ENCODE measurements at places on chromosomes 4 and X.
A peak's percentile ranks its signal among the peaks of the same experiment; 100 is the strongest.

DNA sequence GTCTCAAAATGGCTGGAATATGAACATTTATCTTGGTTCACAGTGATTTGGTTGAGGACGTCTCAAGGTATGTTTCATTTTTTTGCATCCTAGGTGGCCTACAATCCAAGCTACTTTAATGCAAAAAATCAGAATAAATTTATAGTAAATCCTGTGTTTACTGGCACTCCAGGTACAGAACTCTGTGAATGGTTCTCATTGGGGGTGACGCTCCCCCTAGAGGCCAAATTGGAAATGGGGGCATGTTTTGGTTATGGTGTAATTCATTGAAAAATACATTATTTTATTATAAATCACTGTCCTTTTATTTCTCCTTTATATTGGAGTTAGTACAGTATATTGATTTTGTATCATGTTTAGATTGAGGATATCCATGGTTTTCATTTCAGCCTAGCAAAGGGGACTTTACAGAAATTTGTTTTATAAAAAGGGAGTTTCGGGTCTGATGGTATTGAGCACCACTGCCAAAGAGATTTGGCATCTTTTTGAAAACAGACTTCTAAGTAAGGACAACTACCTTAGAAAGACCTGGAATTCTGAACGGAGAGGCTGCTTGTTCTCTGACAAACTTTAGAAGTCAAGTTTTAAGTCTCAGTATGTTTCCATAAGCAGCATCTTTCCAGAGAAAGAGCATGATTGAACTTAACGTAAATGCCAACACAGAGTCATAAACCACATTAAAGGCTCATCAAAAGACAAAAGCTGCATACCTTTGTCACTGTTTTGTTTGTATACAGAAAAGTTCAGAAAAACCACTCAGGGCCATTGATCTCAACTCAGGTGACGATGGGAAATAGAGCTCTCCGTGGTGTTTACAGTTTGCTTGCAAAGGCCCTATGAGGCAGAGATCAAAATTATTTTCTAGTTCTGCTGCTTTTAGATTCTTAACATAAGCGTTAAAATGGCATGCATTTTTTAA is 19.4 kb downstream of the MTM1 start:
- peak; percentile 32 for DNase-seq

DNA sequence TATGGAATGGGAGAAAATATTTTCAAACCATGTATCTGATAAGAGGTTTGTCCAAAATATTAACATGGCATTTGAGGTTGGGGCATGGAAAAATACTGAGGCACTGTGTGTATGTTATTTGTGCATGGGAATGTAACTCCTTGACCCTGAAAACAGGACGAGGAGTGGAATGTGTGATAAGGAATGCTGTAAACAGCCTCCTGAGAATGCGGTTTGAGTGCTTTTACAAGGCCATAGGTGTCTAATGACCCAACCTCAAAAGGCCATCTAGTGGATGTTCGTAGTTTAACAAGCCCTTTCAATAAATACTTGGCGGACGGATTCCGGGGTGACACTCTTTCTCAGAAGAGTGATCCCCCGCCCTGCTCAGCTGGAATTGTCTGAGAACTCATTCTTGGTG is 162.9 kb upstream of the USP9X start:
- DNase-seq: peak; percentile 9

GRCh38 chr4:95693594-95693993 is 144.8 kb upstream of the UNC5C start:
- peak; percentile 12 for DNase-seq

- no peak for DNase-seq
Observed at GRCh38 chrX:70504772-70505450, 60.3 kb downstream of the DLG3 start.

DNA sequence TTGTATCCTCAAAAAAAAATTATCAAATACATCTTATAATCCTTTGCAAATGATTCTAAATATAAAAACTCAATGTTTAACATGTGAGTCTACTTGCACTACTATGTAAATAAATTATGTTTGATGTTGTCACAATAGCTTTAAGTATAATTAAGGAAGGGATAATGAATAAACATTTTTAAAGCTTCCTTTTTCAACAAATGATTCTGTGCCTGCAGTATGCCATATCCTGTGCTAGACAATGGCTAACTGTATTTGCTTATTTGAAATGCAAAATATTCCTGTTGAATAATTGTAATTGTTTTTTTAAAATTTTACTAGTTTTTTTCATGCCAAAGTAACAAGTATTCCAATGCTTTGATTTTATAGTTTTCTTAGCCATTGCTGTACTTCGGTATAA is 59.0 kb upstream of the NDUFC1 start:
- no peak for DNase-seq

- no peak for DNase-seq
Observed at GRCh38 chr4:83831588-83831987, 295.7 kb downstream of the GPAT3 start.

DNA sequence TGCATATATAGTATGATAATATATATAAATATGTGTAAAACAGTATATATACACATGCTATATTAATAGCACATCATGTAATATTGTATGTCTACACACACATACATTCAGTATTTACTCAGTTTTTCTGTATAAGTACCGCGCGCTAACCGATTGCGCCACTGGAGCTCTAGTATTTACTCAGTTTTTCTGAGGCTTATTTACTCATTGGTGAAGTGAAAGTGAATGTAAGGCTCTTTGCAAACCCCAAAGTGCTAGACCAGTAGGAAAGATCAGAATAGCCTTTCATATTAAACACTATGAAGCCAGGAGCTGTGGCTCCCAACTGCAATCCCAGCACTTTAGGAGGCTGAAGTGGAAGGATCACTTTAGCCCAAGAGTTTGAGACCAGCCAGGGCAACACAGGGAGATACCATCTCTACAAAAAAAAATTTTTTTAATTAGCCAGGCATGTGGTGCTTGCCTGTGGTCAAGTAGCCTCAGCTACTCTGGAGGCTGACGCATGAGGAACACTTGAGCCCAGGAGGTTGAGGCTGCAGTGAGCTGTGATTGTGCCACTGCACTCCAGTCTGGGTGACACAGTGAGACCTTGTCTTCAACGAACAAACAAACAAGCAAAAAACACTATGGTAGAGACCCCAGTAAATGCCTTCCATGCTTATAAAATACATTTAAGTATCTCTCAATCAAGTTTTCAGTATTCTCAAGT is 125.8 kb downstream of the KIT start:
- DNase-seq: peak; percentile 29

- peak; percentile 10 for DNase-seq
Observed at GRCh38 chrX:52852110-52852860, 15.6 kb downstream of the XAGE3 start.

- DNase-seq: no peak
Observed at GRCh38 chrX:134780908-134781307, 122.6 kb upstream of the PLAC1 start.

GRCh38 chr4:86592553-86593249 is 1.4 kb upstream of the PTPN13 start:
- DNase-seq: peak; percentile 39

DNA sequence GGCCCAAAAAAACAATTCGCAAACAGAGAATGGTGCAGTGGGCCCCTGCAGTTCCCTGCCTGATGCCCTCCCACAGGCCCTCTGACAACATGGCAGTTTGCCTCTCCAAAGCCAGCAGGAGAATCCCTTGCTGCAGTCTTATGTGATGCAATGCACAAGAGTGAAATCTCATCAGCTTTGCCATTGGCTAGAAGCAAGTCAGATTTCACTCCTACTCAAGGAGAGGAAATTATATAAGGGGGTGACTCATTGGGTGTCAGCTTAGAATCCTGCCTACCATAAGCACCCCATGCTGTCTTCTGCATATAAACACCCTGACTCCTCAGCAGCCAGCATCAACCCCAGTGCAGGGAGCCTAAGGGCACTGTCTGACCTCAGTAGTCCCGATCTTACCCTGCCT is 157.3 kb upstream of the LDB2 start:
- DNase-seq: peak; percentile 70

DNA sequence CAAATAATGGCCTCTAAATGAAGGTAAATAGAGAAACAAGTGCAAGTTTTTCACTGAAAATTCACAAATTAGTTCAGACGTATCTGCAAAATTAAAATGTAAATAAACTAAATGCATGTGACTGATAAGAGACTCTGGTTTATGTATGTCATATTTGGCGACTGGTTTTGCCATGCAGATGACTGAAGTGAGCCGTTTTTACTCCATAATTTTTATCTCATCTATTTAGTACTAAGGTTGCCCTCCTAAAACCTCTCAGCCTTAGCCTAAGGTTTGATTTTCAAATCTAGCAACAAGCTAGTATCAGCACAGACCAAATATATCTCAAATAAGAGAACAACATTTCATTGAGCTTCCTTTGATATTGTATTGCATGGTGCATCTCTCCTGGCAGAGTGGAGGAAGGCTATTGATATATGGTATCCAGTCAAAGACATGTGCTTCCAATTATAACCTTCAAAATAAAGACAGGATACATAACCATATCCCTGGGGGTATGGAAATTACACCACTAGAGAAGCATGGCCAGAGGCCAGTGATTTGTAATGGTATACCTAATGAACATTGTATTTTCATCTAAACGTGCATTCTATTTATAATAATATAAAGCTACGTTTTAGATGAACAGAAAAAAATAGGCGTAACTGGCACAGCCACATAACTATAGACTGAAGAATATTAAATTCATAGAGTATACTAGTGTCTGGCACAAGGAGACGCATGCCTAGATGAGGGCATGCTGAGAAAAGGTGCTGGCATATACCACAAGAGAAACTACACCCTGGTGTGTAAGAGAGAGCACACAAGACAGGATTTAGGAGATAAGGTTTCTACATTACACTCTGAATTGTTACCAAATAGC is 392.6 kb upstream of the INTU start:
- peak; percentile 20 for DNase-seq

DNA sequence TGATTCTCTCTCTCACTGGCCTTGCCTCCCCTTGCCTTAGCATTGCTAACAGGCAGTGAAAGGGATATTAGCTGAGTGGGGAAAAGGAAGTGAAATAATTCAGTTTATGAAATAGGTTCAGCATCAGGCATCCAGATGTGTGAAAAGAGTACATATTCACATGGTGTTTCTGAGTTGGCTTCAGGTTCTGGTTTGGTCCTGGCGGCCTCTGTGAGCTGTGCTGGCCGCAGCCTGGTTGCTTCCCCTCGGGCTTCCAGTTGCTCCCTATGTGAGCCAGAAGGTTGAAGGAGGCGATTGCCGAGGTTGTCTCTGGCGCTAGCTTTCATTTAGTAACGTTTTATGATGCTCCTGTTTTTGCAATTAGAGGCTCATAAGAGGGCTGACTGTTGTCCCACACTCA is 99.1 kb upstream of the TLR2 start:
- no peak for DNase-seq

DNA sequence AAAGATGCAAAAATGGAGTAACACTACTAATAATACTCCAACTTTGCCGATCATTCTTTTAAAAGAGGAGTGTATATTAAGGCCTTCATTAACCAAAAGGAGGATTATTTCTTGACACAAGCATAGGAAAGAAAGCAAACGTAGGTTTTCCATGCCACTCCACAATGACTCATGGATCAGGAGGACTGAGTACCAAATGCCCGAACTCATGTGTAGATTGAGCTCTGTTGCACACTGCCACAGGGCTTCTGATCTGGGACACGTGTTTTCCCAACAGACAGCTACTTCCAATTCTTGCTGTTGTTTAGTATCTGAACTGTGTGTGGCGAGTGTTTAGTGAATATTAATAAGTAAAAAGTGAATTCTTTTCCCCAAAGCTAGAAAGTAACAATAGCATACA is 131.2 kb downstream of the LDB2 start:
- DNase-seq: no peak

DNA sequence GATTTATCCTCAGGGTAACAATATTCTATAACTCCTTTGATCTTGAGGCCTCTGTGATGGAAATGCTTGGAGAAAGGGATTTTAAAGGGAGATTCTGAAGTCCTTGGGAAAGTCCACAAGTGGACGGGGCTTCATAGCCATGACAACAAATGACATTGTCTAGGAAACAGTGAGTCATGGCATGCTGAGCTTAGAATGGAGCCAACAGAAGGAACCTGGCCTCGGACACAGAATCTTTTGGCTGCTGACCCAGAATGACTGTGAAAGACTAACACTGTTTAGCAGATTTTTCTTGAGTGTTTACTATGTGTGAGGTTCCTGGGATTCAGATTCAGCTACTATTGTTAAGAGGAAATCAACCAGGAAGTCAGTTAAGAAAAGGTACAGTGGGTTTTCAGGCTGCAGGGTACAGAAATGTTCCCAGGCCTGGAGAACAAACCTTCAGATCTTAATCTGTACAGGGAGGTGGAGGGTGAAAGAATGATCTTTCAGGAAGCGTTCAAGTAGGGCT is 18.1 kb upstream of the CXCL2 start:
- DNase-seq: peak; percentile 91

DNA sequence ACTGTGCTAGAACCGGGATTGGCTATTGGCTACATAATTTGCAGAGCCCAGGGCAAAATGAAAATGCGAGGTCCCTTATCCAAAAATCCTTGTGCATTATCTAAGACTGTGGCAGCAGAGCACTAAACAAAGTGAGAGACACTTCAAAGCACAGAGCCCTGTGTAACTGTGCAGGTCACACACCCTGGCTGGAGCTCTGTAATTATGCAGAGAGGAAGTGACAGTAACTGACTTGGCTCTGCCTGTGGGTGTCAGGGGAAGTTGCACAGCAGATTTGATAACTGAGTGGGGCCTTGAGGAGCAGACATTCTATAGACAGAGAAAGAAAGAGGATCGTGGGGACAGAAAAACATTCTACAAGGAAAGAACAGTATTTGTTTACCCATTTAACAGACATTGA is 173.5 kb upstream of the FMR1 start:
- no peak for DNase-seq

GRCh38 chr4:124279741-124280140 is 432.8 kb downstream of the ANKRD50 start:
- no peak for DNase-seq

- peak; percentile 18 for DNase-seq
Observed at GRCh38 chrX:121000589-121000988, 15.0 kb upstream of the CT47A1 start.

DNA sequence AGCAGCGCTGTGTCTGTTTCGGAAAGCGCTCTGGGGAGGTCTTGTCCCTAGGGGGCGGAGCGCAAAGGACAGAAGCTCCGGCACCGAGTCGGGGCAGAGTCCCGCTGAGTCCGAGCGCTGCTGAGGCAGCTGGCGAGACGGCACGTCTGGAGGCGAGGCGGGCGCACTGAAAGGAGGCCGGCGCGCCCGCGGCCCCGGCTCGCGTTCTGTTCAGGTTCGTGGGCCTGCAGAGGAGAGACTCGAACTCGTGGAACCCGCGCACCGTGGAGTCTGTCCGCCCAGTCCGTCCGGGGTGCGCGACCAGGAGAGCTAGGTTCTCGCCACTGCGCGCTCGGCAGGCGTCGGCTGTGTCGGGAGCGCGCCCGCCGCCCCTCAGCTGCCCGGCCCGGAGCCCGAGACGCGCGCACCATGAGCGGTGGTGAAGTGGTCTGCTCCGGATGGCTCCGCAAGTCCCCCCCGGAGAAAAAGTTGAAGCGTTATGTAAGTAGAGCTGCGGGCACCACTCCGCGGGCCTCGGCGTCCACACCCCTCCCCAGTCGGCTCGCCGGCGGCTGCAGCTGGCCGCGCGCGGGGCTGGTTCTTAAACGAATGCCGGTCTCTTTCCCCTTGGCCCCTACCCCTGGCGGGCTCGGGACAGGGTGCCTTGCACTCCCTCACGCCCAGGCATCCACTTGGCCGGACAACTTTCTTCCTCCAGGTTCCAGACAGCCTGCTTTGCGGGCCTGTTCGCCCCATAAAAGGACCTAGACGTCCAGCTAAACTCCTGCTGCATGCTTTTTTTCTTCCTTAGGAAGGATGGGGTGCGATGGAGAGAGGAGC is at the start of gene GAB1:
GAB1 (plus strand) TSS at position 96 of the 819 bp plus-strand sequence; CDS start at position 409, 313 bp downstream.
- peak; percentile 89 for DNase-seq

Measured in adipocyte (in vitro differentiated cells).